ENCODE measurements at places on chromosomes 12 and 14.

DNA sequence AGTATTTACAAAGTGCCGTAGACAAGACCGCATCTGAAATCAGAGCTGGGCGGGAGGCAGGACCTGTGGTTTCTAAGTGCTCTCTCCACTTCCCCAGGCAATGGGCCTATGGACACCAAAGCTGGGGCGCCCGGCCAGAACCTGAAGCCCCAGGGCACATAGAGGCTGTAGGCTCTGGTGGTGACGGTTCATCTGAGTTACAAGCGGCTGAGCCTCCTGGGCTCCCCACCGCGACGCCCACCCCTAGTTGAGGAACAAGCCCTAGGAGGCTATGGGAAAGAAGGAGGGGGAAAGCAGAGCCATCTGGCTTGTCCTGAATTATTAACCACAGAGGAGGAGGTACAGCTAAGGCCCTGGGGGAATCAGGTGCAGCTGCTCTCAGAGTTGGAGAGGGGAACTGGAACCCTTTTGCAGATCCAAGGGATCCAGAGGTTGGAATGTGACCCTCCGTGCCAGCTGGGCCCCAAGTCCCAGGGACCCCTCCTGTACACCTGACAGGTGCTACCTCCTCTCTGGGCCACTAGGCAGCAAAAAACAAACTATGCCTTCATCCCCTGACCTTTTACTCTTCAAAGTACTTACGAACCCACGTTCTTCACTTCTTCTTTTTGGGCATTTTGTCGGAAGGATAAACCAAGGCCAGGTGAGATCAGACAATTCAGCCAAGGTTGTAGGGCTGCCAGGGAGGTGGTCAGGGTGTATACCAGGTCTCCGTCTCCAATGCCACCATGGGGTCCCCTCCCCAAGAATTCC lies 77.2 kb downstream of the ARL6IP4 start:
- no peak for DNase-seq

- DNase-seq = no peak
Observed at GRCh38 chr12:64691227-64691794, 67.9 kb downstream of the GNS start.

DNA sequence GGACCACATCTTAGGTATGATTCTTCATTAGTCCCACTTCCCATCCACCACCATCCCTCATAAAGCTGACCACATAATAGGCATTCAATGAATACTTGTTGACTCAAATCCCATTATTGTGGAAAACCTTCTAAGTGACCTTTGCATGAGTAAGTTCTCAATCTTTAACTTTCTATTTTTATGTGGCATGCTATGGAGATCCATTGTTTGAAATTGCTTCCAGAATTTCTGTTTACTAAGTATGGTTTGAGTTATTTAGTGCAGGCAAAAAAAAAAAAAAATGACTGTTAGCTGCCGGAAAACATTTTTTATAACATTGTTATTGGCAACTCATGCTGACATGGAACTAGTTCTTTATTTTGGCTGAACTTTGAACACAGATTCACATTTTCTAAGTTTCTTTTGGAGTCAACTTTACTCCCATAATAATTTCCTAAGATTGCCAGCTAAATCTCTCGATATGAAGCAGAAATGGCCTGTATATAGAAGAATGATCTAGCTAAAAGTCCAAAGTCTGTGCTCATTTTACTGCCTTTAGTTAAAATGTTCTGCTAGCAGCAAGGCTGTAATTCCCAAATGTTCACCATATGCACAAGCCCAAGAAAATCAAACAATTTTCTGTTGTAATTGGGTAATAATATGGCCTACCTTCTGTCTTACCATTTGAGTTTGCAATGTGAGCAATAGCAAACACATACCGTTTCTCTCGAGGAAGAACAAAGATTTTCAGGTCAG lies 77.9 kb downstream of the PTGER2 start:
- DNase-seq = no peak

DNA sequence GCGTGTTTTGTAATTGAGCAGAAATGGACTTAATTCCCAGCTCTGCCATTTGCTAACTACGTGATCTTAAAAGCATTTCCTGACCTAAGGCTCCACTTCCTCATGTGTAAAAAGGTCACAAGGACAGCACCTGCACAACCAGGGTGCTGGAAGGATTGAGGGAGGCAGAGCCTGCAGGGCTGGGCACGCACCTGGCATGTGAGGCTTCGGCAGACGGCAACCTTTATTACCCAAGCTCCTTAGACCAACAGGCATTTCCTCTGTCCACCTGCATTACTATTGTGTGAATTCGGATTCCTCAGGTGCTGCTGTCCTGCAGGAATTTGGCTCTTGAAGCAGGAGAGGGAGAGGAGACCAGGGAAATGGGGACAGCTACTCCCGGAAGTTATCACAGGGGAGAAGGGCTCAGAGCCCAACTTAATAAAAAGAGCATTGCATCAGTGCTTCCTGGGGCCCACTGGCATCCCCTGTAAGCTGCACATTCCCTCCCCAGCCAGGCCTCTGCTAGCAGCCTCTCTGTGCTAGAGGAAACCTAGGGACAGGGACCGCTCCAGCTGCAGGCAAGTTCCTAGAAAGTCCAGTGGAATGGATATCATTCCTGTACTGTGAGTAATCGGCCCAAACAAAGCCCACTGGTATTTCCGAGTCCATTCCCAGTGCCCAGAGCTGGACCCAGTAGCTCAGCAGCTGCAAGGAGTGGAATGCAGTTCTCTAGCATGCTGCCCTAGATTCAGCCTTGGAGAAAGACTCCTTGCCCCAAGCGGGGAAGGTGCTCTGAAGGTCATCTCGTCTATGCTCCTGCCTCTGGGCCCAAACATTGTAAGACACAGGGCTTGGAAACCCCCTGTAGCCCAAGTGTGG lies 157.1 kb upstream of the CCND2 start:
- no peak for DNase-seq

DNA sequence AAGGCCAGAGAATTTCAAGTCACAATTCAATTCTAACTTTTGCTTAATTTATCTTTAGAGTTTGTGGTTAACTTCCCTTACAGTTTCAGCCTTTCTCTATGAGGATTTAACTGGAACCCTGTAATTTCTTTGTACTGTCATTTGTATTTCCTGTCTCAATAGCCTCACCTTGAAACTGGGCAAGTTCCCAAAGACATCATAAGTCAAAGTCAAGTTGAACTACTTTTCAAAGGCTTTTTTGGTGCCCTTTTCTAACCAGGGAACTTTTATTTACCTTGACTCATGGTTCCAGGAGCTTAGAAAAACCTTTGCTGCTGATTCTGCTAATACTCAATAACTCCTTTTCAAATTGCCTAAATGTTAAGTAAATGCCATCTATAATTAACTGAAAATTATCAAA lies 200.8 kb upstream of the KRR1 start:
- no peak for DNase-seq

- DNase-seq = no peak
Observed at GRCh38 chr12:86456241-86456640, 200.1 kb upstream of the MGAT4C start.

DNA sequence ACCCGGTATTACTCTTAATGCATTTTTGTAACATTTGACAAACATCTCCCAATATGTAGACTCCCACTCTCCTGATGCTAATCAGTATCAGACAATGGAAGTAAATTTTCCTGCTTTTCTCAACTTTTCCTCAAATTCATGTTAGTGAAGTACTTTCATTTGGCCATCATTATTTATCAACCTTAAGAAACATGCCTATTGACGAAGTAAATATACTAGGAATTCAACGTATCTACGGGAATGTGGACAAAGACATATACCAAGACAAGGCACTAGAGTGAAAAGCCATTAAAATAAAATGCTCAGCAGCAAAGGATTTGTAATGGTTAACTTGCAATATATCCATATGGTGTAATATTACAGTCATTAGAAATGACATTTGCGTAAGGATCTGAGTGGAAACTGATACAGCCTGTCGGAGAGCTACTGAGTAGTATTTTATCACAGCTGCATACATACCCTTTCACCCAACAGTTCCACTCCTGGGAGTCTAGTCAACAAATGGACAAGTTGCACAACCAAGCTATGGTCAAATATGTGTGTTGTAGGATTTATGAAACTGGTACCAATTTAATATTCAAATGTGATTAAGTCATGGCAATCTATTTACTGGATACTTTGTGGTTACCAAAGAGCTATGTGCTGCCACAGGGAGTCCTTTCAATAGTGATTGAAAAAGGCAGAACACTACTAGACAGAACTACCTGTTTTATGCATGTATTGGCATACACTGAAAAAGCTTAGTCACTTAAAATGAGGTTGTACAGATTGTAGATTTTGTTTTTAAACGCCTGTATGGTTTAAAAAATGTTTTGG lies 26.5 kb downstream of the NUDT4 start:
- no peak for DNase-seq

DNA sequence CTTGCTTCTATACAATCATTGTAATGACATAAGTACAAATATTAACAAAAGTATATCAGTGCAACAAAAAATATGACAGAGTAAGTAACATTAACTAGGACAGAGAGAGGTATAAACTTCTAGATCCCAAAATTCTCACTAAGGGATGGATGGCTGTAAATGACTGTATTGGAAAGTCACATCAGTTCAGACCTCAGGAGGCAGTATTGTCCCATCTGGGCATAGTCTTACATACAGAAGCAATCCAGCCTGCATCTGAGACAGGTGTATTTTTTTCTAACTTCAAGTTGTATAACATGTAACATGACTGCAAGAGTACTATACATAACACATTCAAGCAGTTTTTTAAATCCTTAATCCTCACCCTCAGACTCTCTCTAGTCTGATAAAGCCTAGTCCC lies 99.0 kb downstream of the GARIN6 start:
- no peak for DNase-seq

GRCh38 chr12:51326698-51327439 lies 2.9 kb upstream of the BIN2 start:
- no peak for DNase-seq

GRCh38 chr12:120737557-120738251 lies 12.1 kb downstream of the ACADS start:
- no peak for DNase-seq

DNA sequence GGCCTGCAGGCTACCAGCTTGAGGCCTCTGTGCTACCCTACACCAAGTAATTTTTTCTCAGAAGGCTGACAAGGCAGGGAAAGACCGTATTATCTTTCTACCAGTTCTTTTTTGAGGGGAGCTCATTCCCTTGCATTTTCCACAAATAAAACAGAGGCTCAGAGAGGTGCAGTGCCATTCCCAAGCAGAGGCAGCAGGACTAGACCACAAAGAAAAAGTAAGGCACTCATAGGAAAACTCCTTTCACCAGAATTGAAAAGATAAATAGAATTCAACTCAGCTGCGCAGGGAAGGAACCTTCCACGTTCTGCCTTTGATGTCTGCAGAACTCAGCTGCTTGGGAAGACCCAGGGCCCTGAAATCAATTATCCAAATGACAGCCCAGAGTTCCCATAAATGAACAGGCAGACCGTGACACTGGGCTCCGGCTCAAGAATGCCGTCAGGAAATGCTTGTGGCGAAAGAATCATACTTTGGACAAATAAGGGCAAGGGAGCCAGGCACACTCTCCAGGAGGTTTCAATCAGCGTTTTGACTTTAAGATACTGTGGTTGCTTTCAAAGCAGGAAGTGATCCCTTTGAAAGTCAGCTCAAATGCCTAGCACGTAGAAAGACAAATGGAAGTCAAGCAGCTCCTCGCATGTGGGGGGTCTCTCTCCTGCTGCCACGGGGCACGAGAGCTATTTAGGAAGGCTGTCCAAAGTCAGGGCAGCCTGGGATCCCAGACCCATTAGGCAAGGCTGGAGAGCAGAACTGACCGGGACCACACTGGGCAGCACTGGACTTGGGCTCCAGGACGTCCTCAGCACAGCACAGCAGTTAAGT lies 14.0 kb downstream of the KCTD10 start:
- DNase-seq = no peak

DNA sequence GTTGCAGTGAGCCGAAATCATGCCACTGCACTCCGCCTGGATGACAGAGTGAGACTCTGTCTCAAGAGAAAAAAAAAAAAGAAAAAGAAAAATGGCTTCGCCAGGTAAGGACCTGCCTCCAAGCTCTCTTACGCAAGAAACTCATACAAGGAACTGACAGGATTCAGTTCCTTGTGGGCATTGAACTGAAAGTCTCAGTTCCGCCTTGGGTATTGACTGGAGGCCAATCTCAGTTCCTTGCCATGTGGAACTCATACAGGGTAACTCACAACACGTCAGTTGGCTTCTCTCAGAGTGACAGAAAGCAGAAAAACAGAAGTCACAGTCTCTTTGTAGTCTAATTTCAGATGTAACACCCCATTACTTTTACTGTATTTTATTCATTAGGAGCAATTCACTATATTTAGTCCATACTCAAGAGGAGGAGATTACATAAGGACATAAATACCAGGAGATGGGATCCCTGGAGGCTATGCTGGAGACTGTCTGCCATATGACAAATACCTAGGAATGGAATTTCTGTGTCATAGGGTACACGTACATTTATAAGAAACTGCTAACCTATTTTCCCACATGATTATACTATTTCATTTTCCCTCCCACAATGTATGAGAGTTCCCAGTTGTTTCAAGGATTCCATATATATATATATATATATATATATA lies 11.4 kb upstream of the NOPCHAP1 start:
- no peak for DNase-seq

DNA sequence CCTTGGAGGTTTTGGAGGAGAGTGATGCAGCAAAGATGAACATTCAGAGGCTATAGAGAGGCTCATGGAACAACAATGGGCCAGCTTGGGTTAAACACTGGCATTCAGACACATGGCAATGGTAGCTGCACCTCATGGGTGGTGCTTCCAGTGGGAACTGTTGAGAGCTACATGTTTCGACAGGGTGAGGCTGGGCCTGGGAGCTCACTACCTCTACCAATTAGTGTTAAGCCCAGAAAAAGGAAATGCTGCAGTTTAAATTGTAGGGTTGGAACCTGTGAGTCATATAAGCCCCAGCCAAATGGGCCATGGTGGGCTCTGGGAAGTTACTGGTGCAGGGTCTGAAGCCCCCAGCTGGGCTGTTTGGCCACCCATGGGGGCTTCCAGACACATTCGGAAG lies 279.7 kb downstream of the ZFP36L1 start:
- no peak for DNase-seq

DNA sequence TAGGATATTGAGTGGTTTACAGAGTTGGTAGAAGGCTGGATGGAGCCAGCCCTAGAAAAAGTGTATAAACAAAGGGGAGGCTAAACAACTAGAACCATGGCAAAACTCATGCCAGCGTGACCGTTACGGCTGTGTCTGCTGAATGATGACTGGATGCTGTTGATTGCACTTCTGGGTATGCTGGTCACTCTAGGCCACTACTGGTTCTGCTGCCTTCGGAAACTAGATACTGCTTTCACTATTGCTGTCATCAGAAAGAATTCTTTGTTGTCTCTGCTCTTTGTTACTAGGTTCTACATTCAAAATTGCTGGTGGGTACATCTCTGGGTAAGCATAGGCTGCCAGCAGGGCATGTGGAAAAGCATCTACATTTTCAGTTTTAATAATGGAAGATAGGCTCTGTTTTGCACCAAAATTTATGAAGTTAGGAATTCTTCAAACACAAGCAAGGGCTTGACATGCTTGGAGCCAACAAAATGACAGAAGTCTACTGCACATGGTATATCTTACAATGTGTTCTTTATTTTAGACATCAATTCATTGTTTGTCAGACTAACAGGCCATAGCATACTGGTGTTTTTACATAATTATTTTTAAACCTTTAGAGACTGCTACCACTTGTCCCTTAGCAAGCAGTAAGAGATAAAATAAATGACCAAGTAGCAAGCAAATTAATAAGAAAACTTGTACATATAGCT lies 15.4 kb downstream of the MON2 start:
- DNase-seq = no peak

GRCh38 chr14:92397150-92397952 lies 74.4 kb downstream of the SLC24A4 start:
- no peak for DNase-seq

Measured in cortex of kidney (tissue), 1 donor.